ACHN (cell line): ENCODE measurements at places on chromosomes 5 and 9.

DNA sequence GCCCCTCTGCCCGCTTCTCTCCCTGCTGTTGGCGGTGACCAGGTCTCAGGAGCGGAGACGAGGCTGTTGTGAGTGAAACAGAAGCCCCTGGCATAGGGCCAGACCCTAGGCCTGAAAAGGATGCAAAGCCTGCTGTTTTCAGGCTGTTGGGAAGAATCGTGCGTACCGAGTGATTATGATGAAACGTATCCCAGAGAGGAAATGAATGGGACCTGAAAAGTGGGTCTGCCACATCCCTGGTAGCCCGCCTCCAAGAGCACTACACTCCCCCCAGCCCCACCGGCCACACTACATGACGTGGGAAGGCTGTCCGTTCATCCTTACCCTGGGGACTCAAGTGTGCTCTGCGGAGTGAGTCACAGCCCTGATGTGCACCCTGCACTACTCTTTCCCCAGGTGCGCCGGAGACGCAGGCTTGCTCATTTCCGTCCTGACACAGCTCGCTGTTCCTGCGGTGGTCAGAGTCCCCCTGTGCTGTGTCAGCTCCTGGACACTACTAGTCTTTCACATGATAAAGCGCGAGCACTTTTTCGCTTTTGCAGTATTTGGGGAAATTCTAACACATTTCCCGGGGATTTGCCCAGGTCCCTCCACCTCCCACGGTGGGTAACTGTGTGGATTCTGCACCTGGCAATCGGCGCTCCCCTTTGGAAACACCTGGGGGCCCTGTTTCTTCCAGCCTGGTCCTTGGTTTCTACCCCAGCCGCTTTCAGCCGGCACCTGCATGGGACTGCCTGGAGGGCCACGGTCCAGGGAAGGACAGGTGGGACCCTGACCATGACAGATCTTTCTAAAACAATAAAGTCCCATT lies 91.5 kb downstream of the ANKRD33B start:
- DNase-seq = no peak

DNA sequence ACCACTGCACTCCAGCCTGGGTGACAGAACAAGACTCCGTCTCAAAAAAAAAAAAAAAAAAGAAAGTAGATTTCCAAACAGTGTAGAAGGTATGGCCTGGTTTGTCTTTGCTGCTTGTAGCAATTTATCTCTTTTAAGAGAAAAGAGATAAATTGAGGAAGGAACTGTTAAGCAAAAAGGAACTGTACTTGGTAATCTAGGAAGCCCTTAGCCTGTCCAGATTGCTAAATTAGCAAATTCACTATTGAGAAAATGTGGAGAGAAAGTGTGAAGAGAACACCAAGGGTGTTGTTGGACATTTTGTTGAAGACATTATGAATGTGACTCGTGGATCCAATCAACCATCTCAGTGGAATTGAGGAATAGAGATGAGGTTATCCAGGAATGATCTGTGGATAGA lies 13.0 kb upstream of the SUSD3 start:
- no peak for DNase-seq

GRCh38 chr9:6106711-6107339 lies 91.4 kb upstream of the RANBP6 start:
- peak; percentile 38 for DNase-seq

- DNase-seq = no peak
These were observed 11.9 kb downstream of the FBP2 start for GRCh38 chr9:94581728-94582127.

- no peak for DNase-seq
These were observed 626.7 kb downstream of the BNC2 start for GRCh38 chr9:16243798-16244197.
